ENCODE measurements at places on chromosomes 6 and 20. TPM values are rescaled to one million over a fixed set of nuclear protein-coding genes. Genes with fewer than 3 reads are reported as not detected.

DNA sequence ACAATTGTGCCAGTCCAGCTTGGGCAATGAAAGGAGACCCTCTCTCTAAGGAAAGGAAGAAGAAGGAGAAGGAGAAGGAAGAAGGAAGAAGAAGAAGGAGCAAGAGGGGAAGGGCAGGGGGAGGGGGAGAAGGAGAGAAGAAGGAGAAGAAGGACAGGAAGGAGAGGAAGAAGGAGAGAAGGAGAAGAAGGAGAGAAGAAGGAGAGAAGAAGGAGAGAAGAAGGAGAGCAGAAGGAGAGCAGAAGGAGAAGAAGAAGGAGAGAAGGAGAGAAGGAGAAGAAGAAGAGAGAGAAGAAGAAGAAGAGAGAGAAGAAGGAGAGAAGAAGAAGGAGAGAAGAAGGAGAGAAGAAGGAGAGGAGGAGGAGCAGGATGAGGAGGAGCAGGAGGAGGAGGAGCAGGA lies 22.5 kb upstream of the DEFB116 start:
- DNase-seq, result no peak

GRCh38 chr6:13351271-13351670 lies 22.9 kb upstream of the TBC1D7 start:
- no peak for DNase-seq

DNA sequence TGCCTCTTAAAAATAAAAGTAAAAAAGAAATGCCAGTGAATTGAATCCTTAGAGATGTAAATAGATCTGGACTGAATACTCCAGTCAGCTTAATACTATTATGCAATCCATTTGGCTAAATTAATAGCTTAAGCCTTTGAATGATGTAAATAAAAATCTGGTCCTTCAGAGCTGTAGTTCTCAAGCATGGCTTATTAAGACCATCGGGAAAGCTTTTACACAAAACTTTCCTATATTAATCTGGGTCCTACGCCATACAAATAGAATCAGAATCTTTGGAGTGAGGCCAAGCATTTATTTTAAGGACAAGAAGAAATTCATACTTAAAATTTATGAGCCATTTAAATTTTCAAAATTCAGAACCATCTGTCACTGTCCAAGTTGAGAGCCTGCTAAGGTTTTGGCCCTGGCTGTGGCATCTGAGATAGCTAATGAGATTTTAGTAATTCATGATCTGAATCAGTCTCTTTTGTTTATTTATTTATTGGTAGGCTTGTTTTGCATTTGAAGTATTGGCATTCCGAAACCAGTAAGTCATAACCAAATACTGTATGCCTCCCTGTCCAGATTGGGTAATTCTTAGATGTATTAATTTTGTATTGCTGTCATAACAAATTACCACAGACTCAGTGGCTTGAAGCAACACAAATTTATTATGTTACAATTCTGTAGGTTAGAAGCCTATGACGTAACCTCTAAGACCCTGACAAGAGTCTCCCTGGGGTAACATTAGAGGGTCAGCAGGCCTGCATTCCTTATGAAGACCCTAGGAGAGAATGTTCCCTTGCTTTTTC lies 228.1 kb upstream of the RAB32 start:
- DNase-seq, result no peak

DNA sequence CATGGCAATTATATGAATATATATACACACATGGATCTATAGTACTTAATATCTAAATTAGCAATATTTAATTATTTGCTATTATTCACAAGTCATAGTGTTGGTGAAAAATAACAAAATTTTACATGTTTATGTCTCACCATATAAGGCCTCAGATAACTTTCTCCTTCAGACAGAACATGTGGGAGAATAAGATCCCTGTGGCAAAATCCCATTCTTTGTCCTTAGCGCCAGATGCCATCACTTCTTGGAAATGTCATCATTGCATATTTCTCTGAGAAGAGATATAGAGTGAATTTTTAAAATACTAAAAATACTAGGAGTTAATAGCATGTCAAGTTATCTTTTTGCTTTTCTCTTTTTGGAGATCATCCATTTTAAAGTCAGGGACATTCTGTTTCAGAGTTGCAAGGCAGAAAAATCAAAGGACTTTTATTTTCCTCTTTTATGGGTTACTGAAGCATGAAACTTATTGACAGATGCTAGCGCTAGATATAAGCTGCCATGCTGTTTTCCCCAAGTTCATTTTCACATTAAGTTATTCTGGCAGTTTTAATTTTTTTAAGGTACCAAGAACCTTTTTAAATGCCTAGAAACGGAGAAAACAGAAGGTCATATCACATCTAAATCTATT lies 30.4 kb upstream of the STXBP5 start:
- no peak for DNase-seq

GJE1 gene
- total RNA-seq, result not detected

C6orf141 gene
- total RNA-seq, result not detected
